ENCODE measurements at places on chromosomes 16 and 17.

DNA sequence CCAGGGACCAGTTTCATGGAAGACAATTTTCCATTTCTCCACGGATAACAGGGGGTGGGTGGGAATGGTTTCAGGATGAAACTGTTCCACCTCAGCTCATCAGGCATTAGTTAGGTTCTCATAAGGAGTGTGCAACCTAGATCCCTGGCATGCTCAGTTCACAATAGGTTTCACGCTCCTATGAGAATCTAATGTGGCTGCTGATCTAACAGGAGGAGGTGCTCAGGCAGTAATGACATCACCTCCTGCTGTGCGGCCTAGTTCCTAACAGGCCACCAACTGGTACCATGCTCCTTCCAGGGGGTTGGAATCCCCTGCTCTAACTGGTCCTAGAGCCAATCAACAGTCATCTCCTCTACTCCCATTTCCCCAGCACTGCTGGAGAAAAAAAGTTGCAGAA, 19.9 kb downstream of the TEX14 start:
- DNase-seq = no peak
- H3K27me3 ChIP-seq = no peaks in the 10 kb centered on the region
- no peaks in the 10 kb centered on the region for H3K4me1 ChIP-seq
- H3K4me3 ChIP-seq = no peak overlapping the region
- H3K36me3 ChIP-seq = no peaks in the 10 kb centered on the region

- no peak for DNase-seq
- no peaks in the 10 kb centered on the region for H3K27me3 ChIP-seq
- no peaks in the 10 kb centered on the region for H3K36me3 ChIP-seq
- H3K27ac ChIP-seq = no peak overlapping the region
- no peaks in the 10 kb centered on the region for H3K4me1 ChIP-seq
- H3K4me3 ChIP-seq = no peak overlapping the region
Observed at GRCh38 chr17:33105911-33106310, 114.3 kb downstream of the SPACA3 start.

DNA sequence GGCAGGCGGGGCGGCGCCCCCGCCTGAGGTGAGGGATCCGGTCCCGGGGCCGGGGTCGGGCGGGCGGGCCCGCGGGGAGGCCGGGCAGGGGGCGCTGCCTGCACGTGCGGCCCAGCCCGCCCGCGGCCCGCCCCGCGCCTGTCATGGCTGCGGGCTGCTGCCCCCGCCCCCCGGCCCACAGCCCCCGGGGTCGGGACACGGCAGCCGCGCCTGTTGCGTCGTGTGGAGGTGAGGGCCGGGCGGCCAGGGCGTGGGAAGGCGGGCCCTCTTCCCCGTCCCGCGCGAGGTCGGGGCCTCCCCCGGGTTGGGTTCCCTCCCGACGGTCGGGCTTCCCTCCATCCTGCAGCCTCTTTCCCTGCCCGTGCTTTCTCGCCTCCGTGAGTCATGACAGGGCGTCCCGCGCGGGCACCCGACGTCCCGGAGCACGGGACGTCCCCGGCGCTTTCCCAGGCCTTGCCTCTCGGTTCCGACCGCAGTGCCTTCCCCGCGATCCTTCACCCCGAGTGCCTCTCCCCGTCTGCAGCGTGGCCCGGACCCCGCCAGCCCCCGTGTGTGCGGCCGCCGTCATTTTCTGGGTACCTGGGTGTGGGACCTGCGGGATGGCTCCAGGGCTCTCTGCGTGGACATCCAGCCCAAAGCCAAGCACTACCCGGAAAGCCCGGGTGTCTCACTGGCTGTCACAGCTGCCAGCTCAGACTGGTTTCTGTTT, 76.7 kb downstream of the CHD9 start:
- DNase-seq = peak; percentile 57
- H3K4me3 ChIP-seq = peak overlapping the region; percentile 22
- H3K36me3 ChIP-seq = no peaks in the 10 kb centered on the region
- no peaks in the 10 kb centered on the region for H3K27me3 ChIP-seq

DNA sequence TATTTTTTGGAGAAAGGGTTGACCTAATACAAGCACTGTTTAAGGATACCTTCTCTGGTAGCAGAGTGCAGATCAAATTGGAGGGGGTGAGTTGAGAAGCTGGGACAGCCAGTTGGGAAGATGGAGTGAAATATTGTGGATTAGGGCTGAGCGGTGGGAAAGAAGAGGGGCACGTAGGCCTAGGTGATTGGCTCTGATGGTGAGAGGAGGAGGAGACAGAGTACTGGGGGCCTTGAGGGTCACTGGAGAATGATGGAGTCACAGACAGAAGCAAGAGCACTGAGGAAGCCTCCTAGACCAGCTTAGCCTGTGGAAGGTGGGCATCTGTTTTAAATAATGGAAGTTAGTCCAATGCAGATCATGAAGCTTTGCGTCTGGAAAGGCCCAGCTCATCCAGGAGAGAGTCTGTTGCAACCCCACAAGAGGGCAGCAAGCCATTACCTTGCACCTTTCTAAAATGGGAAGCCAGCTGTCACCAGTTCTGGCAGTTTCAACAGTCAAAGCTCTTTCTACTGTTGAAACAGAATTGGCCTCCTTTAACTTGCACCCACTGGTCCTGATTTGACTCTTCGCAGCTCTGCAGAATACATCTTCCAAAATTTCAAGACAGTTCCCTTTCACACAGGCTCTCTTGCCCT, 11.8 kb downstream of the SLC9A5 start:
- no peak overlapping the region for H3K4me3 ChIP-seq
- H3K36me3 ChIP-seq = no peaks in the 10 kb centered on the region
- DNase-seq = peak; percentile 58
- no peaks in the 10 kb centered on the region for H3K4me1 ChIP-seq

GRCh38 chr17:64198331-64199090, 64.5 kb downstream of the TEX2 start:
- no peak overlapping the region for H3K27ac ChIP-seq
- no peak for DNase-seq
- peaks cover 2% of the 10 kb centered on the region for H3K36me3 ChIP-seq
